ENCODE measurements at places on chromosomes 2 and 18.
A peak's percentile ranks its signal among the peaks of the same experiment; 100 is the strongest.

DNA sequence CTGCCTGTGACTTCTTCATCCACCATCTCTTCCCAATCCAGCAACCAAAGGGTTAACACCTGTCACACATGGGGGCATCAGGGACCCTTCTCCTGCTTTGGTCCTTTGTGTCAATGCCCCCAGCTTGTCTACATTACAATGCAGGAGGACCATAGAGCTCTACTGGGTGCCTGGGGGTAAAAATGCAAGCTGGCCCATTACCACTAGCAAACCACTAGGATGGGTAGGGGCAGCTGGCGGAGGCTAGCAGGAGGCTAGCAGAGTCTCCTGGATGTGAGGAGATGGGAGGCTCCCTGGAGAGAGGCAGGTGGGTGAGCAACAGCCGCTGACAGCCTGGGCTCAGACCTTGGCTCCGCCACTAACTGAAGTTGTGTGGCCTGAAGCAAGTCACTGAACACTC, 153.4 kb upstream of the SKOR2 start:
- DNase-seq = no peak

DNA sequence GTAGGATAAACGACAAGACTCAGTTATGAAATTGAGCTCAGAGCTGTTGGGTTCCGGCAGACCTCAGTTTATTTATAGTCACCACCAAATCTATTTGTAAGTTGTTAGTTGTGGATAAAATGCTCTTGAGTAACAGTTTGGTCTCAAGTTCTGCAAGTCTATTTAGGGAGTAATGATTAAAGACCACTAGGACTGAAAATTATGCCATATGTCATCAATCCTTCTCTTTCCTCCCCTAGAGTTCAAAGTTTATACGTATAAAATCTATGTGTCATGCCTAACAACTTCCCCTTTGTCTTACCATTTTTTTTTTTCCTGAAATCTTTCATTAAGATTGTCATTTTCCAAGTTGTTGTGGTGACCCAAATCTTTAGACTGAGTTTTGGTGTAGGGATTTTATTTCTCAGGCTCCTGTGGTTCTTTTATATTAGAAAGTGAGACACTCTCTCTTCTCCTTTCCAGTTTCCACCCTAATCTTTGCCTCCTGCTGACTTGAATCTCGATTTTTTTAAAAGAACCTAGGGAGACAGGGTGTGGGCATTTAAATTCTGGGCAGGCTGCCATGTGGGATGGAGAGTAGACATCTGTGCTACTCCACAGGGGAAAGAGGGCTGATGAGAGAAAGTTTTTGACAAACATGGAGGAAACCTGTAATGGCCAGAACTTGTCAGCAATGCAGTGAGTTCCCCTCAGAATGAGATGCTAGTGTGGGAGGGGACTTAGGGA, 51.0 kb downstream of the LAMA3 start:
- no peak for DNase-seq

GRCh38 chr18:46190667-46191066, 86.5 kb downstream of the HAUS1 start:
- no peak for DNase-seq

GRCh38 chr2:62201307-62201706, 5.4 kb downstream of the B3GNT2 start:
- peak; percentile 43 for DNase-seq

DNA sequence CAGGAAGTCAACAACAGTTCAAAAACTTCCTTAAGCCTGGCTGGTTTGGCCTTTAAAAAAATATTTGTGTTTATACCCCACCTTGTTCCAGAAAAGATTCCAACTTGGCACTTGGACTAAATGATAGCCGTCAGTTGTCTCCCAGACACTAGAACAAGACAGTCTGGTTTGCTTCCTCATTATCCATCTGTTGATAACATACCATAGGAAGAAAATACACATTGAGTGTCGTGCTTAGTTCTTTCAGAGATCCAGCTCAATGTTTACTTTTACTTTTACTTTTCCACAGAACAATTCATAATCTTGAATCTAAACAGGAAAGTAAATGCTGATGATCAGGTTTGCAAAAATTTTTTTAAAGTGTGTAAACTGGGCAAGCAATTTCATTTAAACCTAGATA, 2.4 kb upstream of the VPS54 start:
- no peak for DNase-seq

GRCh38 chr2:618422-618990, 58.7 kb downstream of the TMEM18 start:
- DNase-seq = no peak

- DNase-seq = no peak
Observed at GRCh38 chr2:44358503-44358902, 2.8 kb downstream of the PREPL start.

DNA sequence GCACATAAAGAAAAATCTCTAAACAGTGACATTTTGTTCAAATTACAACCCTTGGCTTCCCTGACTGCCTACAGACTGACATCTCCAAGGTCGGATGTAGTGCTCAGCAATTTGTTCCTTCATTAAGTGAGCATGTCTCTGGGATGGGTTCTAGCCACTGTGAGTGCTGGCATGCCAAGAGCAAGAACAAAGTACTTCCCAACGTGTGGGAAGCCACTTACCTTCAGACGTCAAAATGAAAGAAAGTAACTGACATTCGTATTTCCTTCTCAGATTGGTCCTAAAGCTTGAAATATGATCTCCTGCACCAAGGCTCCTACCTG, 193.8 kb downstream of the SLC8A1 start:
- no peak for DNase-seq

DNA sequence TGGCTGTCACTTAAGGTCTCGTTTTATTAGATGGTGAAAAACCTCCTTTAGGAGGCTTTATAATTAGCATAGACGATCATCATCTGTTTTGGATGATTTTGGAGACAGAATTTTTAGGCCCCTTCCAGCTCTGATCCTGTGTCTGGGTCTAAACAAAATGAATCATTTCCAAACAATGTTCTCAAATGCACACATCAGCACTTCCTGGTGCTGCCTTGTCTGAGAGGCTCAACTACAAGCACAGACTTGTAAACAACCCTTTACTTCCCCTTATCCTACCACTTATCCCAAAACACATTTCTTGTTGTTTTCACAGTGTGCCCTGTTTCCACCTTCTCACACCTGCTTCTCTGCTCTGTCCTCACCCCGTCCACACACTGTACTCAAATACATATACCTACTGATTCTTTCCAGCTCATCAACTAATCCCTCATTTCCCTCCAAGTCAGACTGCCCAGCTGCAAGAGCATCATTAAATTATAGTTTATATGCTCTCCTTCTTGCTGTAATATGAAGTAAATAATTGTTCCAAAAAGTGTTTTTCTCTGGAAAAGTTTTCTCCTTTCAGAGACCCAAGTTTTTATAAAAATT, 71.2 kb upstream of the COL3A1 start:
- no peak for DNase-seq

- no peak for DNase-seq
Observed at GRCh38 chr18:35639296-35639695, 57.8 kb downstream of the GALNT1 start.

DNA sequence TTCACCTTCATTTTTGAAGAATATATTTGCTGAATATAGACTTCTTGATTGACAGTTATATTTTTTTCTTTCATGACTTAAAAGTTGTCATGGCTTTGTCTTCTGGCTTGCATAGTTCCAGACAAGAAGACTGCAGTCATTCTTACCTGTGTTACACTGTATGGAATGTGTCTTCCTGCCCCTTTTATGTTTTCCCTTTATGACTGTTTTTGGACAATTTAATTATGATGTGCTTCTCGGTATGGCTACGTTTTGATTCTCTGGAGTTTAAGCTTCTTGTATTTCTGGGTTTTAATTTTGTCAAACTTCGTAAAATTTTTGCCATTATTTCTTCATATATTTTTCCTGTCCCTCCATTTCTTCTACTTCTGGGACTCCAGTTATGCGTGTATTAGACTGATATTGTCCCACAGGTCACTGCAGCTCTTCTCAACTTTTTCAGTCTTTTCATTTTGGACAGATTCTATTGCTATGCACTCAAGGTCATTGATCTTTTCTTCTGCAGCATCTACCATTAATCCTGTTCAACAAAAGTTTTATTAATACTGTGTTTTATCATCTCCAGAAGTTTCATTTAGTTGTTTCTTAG, 17.1 kb downstream of the MTERF4 start:
- DNase-seq = no peak

- no peak for DNase-seq
Observed at GRCh38 chr18:3666526-3667254, 216.7 kb downstream of the TGIF1 start.

- DNase-seq = no peak
Observed at GRCh38 chr18:48142353-48142752, 211.9 kb upstream of the SMAD2 start.

DNA sequence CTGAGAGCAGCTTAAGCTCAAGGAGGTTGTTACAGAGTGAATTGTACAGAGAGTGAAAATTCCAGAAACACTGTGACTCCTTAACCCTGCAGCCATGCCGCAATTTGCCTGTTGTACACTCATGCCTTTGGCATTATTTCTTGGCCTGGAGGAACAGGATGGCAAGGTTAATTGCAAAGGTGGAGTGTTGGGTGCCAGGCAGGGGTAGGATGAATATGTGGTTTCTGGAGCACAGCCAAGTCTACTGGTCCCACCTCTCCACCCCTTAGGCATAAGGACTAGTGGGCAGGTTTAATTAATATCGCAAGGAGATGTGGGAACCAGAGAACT, 250.2 kb downstream of the LRRTM1 start:
- no peak for DNase-seq

DNA sequence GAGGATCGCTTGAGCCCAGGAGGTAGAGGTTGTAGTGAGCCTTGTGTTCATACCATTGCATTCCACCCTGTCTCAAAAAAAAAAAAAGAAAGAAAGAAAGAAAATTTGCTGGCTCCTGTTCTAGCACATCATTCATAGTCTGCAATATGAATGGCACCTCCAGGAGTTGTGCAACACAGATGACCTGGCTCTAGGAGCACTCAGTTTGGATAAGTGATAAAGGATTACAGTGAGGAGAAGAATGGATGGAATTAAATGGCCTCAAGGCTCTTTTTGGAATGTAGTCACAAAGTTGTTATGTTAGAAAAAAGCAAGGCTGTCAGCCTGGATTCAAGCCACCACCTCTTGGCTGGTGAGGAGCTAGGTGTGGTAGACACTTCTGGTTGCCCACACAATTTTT, 21.5 kb upstream of the SPRED2 start:
- DNase-seq = no peak

DNA sequence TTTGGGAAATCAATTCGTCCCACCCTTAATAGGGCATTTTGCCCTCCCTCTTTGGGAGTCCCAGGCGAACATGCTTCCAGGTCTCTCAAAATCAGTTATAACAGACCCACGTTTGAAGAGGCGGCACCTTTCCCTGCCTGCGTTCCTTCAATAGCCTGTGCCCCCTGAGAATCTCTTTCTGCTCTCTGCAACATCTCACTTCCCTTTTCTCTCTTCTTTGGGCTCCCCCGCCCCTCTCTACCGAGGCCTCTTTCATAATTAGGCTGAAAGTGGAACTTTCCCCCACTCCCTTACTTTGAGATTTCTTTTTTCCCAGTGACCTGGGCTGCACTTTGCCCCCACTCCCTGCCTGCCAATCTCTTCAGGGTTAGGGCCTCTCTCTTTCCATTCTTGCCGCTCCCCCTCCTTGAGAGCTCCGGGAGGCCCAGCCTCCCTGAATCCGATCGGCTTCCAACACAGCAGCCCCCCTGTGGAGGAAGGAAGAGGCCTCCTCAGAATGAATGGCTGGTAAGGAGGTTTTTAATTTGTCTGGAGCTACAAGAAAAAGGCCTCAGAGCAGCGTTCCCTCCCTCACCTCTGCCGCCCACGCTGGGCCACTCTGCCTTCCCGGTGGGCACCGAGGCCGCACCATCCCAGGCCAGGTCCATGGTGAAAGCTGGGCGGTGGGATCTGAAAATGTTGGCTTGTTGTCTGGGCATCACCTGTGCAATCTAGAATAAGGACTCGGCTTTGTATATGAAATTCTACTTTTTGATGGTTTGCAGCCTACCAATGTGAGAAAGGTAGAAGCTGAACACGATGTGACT, 162.6 kb upstream of the SIX3 start:
- no peak for DNase-seq

- DNase-seq = no peak
Observed at GRCh38 chr2:100446696-100447095, 23.6 kb upstream of the NMS start.

DNA sequence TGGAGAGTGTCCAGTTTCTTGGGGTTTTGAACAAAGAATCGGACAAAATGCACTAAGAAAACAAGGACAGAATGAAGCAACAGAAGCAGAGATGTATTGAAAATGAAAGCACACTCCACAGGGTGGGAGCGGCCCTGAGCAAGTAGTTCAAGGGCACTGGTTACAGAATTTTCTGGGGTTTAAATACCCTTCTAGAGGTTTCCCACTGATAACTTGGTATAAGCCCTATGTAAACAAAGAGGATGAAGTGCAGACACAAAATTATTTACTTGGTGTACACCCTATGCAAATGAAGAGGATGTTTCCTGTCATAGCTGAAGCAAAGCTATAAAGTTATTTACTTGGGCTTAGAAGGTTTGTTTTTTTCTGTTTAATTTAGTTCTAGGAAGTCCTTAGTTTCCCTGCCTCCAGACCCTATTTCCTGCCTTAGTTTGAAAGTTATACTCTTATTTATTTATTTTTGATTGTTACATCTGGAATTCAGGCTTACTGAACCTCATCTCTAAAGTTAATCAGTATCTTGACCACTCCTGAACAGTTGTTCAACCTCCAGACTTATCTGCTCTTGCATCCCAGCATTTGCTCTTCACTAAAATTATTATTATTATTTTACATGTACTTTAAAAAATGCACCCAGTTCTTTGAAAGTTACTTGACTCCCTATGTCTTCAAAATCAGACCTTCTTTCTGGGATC, 193.5 kb downstream of the SPP2 start:
- no peak for DNase-seq

GRCh38 chr18:37343542-37343851, 222.1 kb downstream of the CELF4 start:
- no peak for DNase-seq

DNA sequence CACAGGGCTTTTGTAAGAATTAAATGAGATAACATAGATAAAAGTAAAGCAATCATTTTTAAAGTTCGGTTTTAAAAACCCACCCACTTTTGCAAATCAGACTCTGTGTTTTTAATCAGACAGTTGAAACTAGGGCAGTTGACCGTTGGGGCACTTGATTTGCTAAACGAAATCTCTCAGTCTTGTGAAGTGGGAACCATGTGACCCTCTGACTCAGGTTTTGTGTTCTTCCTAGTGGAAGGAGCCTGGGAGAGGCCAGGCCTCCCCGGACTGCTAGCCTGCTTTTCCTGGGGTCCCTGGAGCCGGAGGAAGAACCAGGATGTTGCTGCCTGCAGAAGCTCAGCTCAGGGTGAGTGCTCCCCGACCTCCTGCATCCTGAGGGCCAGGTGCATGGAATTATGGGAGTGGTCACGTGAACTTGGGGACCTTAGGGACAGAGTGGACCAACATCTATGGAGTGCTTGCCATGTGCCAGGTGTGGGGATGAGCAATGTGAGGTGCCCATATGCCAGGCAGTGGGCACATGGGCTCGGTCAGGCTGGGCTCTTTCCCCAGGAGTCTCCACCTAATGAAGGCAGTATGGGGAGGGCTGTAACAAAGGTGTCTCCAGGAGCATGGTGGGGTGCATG, 3.9 kb downstream of the C2orf72 start:
- DNase-seq = no peak

GRCh38 chr2:173747035-173747434, 218.1 kb downstream of the SP3 start:
- no peak for DNase-seq
